ENCODE measurements at places on chromosomes 16 and 17.

DNA sequence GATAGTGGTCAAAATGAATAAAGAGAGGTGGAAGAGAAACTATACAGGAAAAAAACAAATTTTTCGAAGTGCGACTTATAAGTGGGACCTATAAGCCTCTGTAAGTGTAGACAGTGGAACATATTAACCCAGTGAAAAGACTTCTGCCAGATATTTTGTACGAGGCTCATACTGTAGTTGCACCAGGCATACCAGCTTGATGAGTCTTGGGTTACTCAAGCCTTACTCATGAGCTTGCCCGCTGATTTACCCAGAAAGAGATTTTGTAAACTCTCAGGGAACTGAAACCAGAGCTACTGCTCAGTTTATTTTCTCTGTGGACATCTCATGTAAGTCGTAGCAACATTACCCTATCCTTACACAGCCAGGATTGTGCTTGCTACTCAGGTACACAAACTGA lies 708.0 kb upstream of the SOX9 start:
- no peaks in the 10 kb centered on the region for H3K27me3 ChIP-seq
- H3K36me3 ChIP-seq, result no peaks in the 10 kb centered on the region
- no peak overlapping the region for H3K4me3 ChIP-seq

DNA sequence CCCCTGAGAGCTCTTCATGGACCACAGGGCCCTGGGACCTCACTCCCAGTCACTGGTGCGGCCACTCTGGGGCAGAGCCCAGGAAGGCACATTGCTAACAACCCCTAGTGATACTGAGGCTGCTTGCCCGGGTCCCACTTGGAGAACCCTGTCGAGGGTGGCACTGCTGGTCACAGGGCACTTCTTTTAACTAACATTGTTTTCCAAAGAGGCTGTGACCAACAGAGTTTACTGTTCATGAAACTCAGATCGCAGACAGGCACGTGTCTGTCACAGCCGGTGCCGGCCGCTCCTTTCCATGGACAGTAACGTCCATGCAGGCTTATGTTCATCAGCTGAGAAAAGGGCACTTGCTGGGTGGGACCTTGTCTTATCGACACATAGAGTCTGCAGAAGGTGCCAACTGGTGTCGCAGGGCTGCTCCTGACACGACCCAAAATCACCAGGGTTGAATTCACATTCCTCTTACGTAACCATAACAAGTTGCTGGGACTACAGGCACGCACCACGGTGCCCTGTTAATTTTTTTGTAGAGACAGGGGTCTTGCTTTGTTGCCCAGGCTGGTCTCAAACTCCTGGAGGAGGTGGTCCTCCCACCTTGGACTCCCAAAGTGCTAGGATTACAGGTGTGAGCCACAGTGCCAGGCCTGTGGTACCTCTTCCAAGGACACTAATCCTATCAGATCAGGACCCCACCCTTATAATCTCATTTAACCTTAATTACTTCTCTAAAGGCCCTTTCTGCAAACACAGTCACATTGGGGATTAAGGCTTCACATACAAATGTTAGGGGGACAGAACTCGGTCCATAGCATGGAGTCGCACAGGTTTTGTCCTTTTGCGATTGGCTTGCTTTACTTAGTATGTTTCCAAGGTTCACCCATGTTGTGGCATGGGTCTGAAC lies 1.2 kb upstream of the ZC3H18 start:
- peaks cover 32% of the 10 kb centered on the region for H3K4me1 ChIP-seq
- peak overlapping the region; percentile 90 for H3K4me3 ChIP-seq
- no peaks in the 10 kb centered on the region for H3K36me3 ChIP-seq

GRCh38 chr17:58788199-58788598 lies 32.5 kb downstream of the PPM1E start:
- H3K36me3 ChIP-seq, result no peaks in the 10 kb centered on the region
- H3K27me3 ChIP-seq, result no peaks in the 10 kb centered on the region
- no peak overlapping the region for H3K27ac ChIP-seq
- no peaks in the 10 kb centered on the region for H3K4me1 ChIP-seq
- no peak overlapping the region for H3K4me3 ChIP-seq
- DNase-seq, result no peak

DNA sequence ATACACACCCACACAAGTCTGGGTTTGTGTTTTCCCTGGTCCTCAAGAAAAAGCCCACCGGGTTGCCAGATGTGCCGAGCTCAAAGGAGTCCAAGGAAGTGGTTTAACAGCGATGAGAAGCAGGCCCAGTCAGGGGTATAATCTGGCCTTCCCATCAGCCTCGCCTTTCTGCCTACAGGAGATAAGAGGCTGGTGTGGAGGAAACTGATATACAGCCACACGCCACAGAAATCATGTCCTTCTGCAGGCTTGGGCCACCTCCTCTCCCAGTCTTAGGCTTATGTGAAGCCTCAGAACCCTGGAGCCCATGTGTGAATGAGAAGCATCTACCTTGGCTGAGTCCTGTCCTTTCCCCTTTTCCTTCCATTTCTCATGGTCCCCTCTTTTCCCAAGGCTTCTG lies 43.6 kb upstream of the MMP2 start:
- H3K36me3 ChIP-seq, result no peaks in the 10 kb centered on the region
- H3K4me3 ChIP-seq, result no peak overlapping the region
- no peak for DNase-seq
- peaks cover 11% of the 10 kb centered on the region for H3K4me1 ChIP-seq
- H3K27me3 ChIP-seq, result no peaks in the 10 kb centered on the region
- no peak overlapping the region for H3K27ac ChIP-seq

DNA sequence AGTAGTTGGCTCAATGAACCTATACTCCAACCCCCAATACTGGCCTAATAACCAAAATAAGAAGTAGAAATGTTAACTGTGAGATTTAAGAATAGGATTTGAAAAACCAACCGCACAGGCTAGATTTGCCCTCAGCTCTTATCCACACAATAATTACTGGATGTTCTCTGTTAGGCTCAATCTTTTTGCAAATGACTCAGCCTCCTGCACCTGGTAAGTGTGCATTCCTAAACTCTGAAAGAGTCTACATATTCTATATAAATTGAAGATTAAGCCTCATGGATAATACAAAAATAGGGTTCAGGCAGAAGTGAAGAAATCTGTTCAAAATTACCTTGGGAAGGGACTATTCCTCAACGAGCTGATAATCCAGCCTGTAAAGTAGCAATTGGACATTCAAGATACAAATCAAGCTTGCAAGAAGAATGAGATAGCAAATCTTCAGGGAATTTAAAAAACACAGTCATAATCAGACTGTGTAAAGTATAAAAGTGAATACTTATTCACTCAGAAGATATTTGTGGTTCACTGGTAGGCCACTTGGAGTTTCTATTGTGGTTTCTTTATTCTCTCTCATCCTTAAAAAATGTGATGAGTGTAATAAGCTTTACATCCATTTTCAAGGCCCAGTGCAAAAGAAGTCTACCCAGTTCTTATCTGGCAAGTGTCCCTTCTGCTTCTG lies 931.9 kb upstream of the SOX9 start:
- no peak overlapping the region for H3K27ac ChIP-seq
- no peaks in the 10 kb centered on the region for H3K4me1 ChIP-seq
- no peak overlapping the region for H3K4me3 ChIP-seq
- no peak for DNase-seq
- no peaks in the 10 kb centered on the region for H3K36me3 ChIP-seq

GRCh38 chr16:13984794-13985193 lies 64.8 kb downstream of the ERCC4 start:
- H3K27ac ChIP-seq, result no peak overlapping the region
- DNase-seq, result no peak
- H3K4me3 ChIP-seq, result no peak overlapping the region

GRCh38 chr17:31472137-31472536 lies 80.7 kb downstream of the RAB11FIP4 start:
- no peaks in the 10 kb centered on the region for H3K27me3 ChIP-seq
- H3K4me3 ChIP-seq, result no peak overlapping the region
- H3K4me1 ChIP-seq, result no peaks in the 10 kb centered on the region
- H3K36me3 ChIP-seq, result no peaks in the 10 kb centered on the region
- no peak for DNase-seq
- no peak overlapping the region for H3K27ac ChIP-seq

GRCh38 chr17:8963647-8964258 lies 1.8 kb downstream of the PIK3R5 start:
- H3K36me3 ChIP-seq, result no peaks in the 10 kb centered on the region
- DNase-seq, result no peak
- peaks cover 4% of the 10 kb centered on the region for H3K4me1 ChIP-seq
- peaks cover 8% of the 10 kb centered on the region for H3K27me3 ChIP-seq
- no peak overlapping the region for H3K4me3 ChIP-seq

DNA sequence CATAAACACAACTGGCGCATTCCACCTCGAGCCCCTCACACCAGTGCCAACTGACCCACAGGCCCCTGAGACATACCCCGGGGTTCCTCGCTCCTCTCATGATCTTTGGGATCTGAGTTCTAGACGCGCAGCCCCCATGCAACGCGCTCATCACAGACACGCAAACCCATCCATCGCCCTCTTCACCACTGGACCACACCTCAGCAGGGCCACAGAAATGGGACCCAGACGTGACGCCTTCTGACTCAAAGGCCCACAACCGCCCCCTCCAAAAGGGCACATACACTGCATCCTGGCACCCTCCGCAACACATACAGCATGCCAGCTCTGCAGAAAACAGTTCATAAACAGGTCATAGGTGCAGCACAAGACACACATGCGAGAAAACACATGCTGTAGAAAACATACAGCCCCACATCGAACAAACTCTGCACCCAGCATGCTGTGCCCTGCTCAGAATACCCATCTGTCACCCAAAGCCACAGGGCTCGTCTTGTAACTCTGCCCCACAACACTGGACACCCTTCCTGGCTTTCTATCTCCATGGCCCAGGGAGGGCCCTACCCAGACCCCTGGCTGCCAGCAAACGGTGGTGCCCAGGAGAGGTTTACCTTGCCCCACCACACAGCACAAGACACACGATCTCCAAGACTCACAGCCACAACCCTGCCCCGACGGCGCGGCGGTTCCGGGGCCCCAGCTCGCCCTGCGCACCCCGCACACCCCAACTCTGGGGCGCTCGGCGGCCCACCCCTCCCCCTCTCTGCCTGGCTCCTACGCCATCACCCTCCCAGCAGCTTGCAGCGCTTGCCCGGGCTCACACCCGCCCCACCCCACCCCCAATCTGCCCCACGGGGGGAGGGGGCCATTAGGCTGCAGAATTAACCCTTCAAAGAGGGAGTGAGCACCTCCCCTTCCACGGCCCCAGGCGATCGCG lies 887 bp downstream of the ZBTB4 start:
- peak overlapping the region; percentile 100 for H3K27ac ChIP-seq
- DNase-seq, result no peak
- H3K4me3 ChIP-seq, result peak overlapping the region; percentile 84
- H3K36me3 ChIP-seq, result no peaks in the 10 kb centered on the region
- H3K27me3 ChIP-seq, result no peaks in the 10 kb centered on the region

Measured in vagina (tissue), 2 donors.